Activated CD4-positive, alpha-beta T cell treated with anti-CD3 and anti-CD28 coated beads, Interleukin-10, Interleukin-2, amounts not matched to agents 100 ng/mL and 50 ng/mL, durations not matched to agents 16 hours and 8 hours (primary cell): ENCODE measurements at places on chromosomes 12 and 14.

DNA sequence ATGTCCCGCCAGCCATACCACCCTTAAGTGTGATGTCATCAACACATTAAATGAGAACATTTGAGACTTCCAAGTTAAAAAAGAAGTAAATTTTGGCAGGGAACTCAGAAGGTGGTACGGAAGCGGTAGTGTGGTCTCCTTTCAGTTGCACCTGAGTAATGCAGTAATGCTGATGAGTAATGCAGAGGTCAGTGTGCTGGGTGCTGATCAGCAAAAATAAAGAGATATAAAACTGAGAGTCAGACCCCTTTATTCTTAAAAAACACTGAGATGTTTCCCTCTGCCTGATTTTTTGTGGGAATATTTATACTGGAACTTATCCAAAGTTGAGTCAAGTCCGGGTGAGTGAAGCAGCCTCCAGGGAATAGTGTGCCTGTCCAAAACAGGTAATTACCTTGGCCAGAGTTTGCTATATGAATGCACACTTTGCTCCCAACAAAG, 370.6 kb upstream of the PRICKLE1 start:
- no peak for DNase-seq

GRCh38 chr12:131473741-131474709, 236.9 kb upstream of the SFSWAP start:
- DNase-seq, result no peak

- no peak for DNase-seq
Measured at GRCh38 chr14:64541261-64541971, 875 bp downstream of the HSPA2 start.

DNA sequence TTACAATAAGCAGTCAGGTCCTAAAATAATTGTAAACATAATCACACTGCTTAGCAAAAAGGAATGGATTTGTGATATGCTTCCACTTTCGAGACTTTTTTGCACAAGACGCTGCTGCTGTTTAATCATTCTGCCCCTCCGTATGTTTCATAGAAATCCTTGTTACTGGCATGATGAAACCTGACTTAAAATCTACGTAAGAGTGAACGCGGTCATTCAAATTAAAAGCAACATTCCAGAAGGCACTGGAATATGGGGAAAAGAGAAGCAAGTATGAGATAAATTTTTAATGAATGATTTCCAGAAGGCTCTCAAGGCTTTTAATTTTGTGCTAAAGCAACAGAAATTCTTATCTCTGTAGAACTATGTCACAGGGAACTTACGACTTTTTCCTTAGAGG, 1.1 kb downstream of the CNIH1 start:
- DNase-seq, result no peak

GRCh38 chr12:75404231-75404630, 13.3 kb downstream of the GLIPR1L2 start:
- no peak for DNase-seq

GRCh38 chr12:31298515-31298910, 27.4 kb downstream of the SINHCAF start:
- no peak for DNase-seq

GRCh38 chr12:91964501-91964900, 181.1 kb downstream of the BTG1 start:
- DNase-seq, result no peak

DNA sequence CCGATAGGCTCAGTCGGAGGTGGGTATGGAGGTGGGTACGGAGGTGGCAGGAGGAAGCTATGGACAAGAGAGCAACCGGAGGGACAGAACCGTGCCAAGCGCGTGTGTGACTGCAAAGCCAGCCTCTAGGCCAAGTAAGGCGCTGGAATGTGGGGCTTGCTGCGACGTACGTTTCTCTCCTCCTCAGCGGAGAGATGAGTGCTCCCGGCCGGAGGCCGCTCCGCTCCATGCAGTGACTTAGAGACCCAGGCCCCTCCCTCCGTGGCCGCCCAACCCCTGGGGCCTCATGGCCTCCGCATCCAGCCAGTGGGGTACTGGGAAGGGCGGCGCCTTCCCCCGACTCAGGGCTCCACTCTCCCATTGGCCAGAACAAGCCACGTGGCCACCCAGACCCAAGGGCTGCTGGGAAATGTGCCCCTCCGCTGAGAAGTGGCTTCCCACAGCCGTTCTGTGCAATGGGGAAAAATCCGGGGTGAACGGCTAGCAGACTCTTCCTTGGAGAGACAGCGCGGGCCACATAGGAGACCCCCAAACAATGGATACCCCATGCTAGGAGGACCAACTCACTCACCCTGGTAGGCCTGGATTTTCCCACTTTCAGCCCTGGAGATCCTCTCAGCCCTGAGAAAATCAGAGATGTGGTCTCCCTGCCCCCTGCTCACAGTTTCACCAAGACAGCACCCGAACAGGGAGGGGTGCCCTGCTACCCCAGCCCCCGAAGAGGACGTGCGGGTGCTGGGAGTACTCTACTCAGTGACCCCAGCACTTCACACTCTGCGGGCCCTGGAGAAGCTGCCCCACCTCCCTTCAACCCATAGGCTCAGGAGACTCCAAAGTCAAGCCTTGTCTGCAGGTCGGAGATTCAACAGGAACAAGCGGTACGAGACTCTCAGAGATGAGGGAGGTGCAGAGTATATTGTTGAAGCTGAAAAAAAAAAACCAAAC, 66.7 kb downstream of the RIMBP2 start:
- DNase-seq, result no peak

- DNase-seq, result no peak
Measured at GRCh38 chr12:118015944-118016343, 559 bp upstream of the RFC5 start.

DNA sequence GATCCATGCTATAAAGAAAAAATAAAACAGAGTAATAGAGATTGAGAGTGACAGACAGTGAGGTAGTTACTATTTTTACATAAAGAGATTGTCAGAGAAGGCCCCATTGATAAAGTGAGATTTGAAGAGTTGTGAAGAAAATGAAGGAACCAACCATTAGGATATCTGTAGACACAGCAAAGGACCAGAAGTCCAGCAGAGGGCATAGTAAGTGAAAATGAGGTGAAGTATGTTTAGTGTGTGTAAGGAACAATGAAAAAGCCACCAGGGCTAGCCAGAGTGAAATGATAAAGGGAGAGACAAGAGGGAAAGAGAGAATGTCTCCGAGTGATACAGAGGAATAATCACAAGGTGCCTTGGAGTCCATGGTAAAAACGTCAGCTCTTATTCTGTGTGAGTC, 411.0 kb downstream of the NELL2 start:
- DNase-seq, result no peak

DNA sequence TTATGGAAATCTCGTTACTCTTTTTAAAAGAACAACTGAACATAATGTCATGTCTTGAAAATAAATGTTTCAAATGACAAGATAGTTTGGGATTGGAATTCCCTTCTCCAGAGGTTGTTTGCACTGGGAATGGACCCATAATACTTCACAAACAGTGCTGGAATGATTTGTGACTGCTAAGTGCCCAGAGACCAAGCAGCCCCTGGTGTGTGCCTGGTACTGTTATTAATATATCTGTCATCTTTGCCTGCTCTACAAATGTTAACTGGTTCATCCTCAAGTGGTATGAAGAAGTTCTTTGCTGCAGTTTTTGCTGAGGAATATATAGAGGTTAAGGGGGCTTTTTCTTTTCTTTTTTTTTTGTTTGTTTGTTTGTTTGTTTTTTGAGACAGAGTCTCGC, 64.9 kb upstream of the DACT1 start:
- DNase-seq, result no peak

DNA sequence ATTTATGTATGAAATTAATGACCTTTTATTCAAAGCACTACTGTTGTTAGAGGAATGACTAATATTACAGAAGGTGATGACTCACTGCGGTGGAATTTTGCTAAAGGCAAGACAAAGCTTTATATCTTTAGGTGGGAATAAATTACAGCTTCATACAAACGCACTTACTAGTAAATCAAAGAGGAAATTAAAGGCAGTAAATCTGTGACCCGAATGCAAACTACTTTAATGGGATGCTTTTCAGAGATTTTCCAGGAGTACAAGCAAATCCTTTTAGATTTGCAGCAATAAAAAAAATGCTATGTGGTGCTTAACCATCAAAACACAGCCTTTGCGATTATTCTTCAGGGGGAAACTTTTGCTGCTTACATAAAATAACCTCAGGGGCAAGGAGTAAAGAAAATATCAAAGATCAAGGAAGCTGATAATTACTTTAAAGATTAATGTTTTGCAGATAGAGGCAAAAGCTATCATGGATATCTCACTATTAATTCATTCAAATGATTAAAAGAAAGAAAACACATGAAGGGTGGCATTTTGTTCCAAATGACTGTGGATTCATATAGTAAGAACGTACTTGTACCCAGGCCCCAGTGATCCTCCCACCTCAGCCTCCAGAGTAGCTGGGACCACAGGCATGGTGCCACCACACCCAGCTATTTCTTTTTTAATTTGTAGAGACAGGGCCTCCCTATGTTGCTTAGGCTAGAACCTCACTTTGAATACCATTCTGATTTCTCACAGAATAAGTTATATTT, 98.9 kb downstream of the DENND5B start:
- DNase-seq, result no peak

- no peak for DNase-seq
Measured at GRCh38 chr12:32293808-32294419, 105.4 kb upstream of the FGD4 start.

- no peak for DNase-seq
Measured at GRCh38 chr14:77103951-77104350, 5.9 kb downstream of the CIPC start.

- peak; percentile 32 for DNase-seq
Measured at GRCh38 chr14:51260225-51260624, 20.2 kb downstream of the TMX1 start.

DNA sequence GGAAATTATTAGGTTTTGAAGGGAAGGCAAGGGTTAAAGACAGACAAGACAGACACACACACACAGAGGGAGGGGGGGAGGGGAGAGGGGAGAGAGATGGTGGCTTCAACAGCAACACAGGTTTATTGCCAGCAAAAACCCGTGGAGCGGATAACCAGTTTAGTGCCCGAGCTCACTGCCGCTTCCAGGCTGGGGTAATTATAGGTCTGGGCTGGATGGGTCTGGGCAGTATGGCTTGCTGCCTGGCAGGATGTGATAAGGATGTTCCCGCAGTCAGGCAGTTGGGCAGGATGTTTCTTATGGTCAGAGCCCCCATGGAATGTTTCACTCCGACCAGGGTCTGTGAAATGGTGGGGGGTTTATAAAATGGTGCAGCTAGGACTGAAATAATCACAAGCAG, 4.4 kb upstream of the TDRD9 start:
- no peak for DNase-seq

- no peak for DNase-seq
Measured at GRCh38 chr14:105116451-105117256, 51.4 kb upstream of the GPR132 start.

DNA sequence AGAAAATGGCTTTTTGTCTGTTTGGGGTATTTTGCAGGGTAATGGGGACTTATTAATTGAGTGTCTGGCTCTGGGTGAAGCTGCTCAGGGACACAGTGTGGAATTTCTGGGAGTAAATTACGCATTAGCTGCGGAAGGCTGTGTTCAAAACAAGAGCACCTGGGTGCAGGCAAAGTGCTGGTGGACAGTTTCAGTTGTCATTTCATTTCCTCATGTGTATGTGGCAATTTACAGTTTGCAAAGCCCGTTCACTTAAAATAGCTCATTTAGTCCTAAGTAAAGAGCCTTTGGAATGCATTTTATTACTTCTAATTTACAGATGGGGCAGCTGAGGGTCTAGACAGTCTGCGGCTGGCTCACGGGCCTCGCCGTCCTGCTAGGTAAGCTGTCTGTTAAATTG, 546.8 kb downstream of the BCL11B start:
- DNase-seq, result no peak

DNA sequence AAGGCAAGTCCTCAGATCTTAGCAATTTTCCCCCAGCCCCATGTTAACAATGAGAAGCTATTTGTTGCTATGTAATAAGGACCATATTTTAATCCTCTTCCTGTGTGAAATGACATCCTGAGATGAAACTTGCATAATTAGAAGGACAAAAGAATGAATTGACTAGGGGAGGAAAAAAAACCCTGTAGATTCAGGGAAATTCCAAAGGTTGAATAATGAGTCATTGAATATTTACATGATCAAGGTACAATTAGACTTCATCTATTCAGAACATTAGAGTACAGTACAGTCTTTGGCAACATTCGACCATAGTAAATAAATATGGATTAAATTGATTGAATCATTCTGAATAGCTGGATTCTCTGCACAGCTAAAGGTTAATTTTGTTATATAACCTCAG, 9.4 kb downstream of the MYBPC1 start:
- no peak for DNase-seq

GRCh38 chr14:59695198-59695597, 118.6 kb upstream of the CCDC175 start:
- DNase-seq, result no peak

- no peak for DNase-seq
Measured at GRCh38 chr14:99516156-99516870, 35.1 kb downstream of the CCNK start.

GRCh38 chr12:131420867-131421447, 289.9 kb upstream of the SFSWAP start:
- no peak for DNase-seq

DNA sequence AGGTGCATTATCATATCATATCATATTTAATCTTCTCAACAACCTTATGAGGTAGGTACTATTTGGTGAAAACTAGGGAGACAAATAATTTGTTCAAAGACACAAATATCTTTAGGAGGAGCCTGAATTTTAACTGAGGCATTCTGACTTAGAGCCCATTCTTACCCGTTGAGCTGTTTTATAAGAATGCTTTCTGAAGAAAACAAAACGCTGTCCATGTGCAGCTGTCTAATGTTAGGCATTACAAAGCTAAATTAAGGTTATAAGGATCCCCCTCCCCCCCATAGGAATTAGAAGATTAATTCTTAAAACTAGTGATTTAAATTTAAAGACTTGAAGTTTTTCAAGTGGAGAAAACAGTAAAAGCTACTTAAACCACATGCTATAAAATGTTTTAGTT, 6.4 kb downstream of the KTN1 start:
- DNase-seq, result no peak

- peak; percentile 16 for DNase-seq
Measured at GRCh38 chr14:68476212-68477109, 316.4 kb downstream of the ZFP36L1 start.

GRCh38 chr14:94706133-94706532, 63.8 kb downstream of the GSC start:
- no peak for DNase-seq

DNA sequence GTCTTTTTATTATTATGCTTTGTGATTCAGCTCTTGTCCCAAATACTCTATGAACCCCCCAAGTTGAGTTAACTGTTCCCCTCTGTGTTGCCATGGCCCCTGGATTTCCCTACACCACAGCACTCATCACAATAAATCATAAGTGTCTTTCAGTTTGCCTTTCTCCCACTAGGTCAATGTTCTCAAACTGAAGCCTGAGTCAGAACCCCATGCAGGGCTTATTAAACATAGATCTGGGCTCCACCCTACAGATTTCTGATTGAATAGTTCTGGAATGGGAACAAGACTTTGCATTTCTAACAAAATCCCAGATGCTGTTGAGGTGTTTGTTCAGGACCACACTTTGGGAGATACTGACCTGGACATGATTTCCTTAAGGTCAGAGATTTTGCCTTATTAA, 199.4 kb downstream of the TBX5 start:
- no peak for DNase-seq

GRCh38 chr14:21163871-21164291, 8.0 kb upstream of the OR5AU1 start:
- DNase-seq, result no peak
